ENCODE measurements at places on chromosomes 7 and 10.

DNA sequence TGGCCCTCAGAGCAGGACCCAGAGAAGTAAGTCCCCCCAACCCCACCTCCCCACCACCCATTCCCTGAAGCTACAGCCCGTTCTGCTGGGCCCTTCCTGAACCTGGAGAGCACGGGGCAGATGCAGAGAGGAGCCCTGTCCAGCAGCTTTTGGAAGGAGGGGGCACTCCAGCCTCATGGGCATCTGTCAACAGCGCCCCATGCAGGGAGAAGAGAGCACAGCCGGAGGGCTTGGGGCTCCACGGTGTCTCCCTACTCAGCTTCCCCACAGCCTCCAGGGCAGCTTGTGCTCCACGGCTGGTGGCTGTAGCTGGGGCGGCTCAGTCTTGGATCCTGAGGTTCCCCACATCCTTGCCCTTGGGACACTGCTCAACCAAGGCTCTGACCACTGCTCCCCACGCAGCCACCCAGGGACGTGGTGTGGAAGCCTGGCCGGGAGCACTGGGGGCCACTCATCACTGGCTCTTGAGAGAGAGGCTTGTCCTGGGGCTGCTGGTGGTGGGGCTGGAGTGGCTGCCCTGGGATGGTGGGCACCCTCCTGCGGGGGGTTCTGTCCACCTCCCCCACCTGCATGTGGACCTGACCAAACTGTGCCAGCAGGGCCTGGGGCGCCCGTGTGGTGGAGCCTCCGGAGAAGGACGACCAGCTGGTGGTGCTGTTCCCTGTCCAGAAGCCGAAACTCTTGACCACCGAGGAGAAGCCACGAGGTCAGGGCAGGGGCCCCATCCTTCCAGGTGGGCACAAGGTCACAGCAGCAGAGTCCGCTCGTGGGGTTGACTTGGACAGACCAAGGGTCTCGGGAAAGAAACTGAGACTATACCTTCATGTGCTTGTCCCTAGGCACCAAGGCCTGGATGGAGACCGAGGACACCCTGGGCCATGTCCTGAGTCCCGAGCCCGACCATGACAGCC lies 4.5 kb downstream of the PRAP1 start:
- DNase-seq = no peak

GRCh38 chr7:37765872-37766525 lies 82.4 kb upstream of the NME8 start:
- no peak for DNase-seq

DNA sequence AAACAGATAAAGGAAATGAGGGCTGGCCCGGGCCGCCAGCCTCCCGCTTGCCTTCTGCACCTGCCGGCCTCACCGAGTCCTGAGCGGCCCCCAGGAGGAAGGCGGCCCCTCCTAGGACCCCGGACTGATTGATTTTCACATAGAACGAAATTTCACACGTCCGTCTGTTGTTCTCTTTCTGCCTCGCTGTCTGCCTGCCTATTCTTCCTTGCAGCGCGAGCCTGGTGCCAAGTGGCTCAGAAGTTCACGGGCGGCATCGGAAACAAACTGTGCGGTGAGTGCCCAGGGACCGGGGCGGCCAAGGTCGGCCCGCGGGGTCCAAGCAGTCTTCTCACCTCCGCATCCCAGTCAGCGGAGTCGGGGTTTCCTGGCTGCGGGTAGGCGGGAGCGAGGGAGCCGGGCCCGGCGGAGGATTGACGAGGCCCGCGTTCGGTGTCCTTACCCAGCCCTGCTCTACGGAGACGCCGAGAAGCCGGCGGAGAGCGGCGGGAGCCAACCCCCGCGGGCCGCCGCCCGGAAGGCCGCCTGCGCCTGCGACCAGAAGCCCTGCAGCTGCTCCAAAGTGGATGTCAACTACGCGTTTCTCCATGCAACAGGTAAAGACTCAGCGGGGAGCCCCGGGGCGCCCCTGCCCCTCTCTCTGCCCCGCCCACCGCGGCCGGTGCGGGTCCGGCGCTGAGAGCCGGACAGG lies 967 bp downstream of the GAD2 start:
- peak; percentile 10 for DNase-seq

GRCh38 chr10:34760606-34761005 lies 54.5 kb downstream of the PARD3 start:
- no peak for DNase-seq

DNA sequence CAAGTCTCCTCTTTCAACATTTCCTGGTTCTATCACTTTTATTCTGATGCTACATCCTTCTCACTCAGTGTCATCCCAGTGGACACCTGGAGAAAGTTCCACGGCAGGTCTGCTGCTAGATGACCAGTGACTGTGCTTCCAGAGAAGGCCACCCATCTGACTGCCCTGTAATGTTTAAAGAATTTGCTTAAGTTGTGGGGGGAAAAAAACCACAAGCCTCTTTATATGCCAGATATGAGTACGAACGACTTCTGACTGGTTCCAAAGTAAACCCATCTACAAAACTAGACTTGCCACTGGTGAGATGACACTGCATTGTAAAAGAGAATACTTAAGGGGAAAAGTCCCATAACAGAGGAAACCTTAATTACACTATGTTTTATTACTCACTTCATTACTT lies 69.6 kb upstream of the VWC2 start:
- DNase-seq = no peak
